ENCODE measurements at places on chromosomes 4 and X.

DNA sequence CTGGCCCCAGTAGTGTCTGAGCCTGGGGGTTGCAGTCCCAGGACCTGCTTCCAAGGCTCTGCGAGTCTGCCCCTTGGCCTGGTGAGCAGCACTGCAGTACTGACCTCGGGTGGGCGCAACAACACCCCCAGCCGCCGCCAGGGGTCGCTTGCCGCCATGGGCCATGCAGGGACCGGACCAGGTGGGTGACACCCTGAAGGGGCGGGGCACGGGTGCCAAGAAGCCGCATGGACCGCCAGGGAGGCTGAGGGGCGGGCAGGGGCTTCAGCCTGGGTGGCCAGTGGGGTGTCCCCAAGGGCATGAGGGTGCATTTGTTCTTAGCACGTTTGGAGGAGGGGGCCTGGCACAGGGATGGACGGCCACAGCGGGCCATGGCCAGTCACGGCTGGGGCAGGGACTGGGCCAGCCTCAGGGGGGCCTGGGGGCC, 25.0 kb downstream of the TACC3 start:
- peak; percentile 87 for ATAC-seq

DNA sequence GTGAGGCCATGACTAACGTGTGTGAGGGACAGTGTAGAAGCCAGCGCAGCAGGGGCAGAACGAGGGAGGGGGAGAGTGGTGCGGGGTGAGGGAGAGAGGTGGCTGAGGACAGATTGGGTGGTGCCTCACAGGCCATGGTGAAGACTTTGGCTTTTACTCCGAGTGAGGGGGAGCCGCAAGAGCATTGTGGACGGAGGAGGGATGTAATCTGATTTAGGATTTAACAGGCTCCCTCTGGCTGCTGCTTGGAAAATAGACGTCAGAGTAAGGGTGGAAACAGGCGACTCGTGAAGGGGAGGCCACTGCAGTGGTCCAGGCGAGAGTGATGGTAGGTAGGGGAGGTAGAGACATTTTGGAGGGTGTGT, 13.0 kb downstream of the PPP1R3F start:
- peak; percentile 85 for ATAC-seq

DNA sequence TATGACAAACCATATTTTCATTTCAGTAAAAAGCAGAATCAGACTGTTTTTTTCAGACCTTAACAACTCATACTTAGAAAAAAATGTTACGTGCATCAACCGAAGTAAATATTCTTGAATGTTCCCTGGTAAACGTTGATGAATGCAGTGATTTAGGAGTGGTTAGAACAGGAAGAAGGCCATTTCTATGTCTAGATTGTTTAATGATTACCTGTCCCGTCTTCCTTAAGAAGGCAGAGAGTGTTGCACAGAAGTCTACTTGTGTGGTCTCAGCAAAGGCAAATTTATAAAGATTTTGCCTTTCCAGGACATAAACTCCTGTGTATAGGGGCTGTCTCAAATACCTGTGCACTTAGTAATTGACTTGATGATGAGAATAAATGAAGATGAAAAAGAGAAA, 134.5 kb downstream of the MGST2 start:
- no peak for ATAC-seq

- ATAC-seq = peak; percentile 42
Measured at GRCh38 chr4:159410076-159410777, 307.3 kb downstream of the RAPGEF2 start.

- ATAC-seq = no peak
Measured at GRCh38 chr4:87251106-87251505, 30.7 kb upstream of the KLHL8 start.

DNA sequence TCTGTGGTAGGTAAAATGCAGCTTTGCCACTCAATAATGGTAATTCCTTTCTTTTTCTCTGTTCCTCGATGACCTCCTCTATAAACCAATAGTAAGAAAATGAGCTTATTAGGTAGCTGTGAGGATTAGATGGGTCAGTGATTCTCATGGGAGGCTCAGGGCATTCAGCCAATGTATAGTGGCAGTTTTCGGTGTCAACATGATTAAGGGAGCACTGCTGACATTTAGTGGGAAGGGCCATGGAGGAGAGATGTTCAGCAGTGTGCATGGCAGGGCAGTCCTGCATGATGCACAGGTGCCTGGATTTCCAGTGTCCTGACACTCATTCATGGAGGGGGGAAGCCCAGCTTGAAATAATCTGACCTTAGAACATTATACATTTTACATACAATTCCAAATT, 232.8 kb downstream of the PDGFC start:
- ATAC-seq = no peak

DNA sequence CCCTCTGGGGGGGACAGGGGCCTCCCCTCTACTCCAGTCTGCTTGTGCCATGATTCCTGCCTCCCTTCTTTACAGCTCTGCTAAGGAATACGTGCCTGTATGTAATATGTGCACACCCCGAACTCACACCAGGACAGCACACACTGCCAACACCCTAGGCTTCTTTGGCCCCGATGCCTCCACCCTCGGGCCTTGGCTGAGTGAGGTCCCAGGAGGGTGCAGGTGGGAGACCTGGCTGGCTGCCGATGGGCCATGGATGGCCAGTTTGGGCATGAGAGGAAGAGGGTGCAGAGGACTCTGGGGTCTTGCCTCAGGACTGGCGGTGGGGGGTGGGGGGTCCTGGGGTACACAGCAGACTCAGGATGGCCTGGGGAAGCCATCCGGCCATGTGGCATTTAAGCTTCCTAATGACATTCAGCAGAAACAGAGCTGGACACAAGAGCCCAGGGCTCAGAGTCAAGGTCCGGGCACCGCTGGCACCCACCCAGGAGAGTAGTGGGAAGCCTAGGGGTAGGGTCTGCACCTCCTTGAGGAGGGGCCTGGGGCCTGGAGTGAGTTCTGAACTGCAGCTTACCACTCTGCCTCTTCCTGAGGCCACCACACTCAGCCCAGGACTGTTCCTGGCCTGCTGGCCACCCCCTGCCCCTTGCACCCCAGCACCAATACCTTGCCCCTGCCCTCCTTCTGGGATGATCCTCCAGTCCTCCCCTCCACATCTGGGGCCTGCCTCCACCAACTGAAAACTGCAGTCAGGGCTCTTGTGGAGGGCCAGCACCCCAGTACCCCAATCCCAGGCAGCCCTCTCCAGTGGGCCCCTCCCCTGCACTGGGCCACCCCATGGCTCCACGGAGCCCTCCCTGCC, 2.1 kb upstream of the PCGF3 start:
- no peak for ATAC-seq

- ATAC-seq = peak; percentile 68
Measured at GRCh38 chr4:129641179-129641578, 545.2 kb downstream of the C4orf33 start.

GRCh38 chr4:128471576-128471975, 184.0 kb upstream of the PGRMC2 start:
- no peak for ATAC-seq

DNA sequence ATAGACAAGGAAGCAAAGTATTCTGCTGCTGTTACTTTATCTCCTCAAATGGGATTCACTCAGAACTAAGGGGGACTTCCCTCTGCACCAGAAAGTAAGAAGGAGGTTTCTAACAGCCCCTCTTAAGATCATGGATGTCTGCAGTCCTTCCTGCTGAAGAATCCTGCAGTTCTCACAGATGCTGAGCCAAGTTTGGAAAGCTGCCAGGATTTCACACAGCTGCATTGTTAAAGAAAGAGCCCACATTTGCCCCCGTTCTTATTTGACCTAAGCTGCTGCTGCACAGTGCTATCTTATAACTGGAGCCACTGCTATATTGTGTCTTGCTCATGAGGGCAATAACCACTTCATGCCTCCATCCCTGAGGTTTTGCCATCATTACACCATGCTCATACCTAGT, 81.1 kb downstream of the FAAH2 start:
- no peak for ATAC-seq

GRCh38 chrX:47539860-47540259, 21.1 kb upstream of the ARAF start:
- ATAC-seq = no peak

DNA sequence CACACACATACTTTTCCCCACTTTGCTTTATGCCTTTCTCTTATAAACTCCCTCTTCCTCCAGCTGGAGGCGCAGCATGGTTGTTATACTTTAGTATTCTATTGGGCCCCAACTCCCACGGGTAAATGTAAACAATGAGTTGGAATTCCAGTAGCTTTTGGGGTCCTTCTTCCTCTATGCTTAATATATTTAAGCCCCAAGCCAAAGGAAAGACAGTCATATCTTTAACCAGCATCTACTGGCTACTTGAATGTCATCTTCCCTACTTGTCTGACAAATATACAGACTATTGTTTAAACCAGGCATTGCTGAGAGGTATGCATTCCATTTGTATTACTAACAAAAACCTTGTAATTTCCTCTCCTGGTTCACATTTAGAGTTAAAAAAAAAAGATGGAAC, 72.9 kb downstream of the WDR19 start:
- ATAC-seq = peak; percentile 98

- no peak for ATAC-seq
Measured at GRCh38 chr4:157574606-157575005, 354.1 kb downstream of the GRIA2 start.

DNA sequence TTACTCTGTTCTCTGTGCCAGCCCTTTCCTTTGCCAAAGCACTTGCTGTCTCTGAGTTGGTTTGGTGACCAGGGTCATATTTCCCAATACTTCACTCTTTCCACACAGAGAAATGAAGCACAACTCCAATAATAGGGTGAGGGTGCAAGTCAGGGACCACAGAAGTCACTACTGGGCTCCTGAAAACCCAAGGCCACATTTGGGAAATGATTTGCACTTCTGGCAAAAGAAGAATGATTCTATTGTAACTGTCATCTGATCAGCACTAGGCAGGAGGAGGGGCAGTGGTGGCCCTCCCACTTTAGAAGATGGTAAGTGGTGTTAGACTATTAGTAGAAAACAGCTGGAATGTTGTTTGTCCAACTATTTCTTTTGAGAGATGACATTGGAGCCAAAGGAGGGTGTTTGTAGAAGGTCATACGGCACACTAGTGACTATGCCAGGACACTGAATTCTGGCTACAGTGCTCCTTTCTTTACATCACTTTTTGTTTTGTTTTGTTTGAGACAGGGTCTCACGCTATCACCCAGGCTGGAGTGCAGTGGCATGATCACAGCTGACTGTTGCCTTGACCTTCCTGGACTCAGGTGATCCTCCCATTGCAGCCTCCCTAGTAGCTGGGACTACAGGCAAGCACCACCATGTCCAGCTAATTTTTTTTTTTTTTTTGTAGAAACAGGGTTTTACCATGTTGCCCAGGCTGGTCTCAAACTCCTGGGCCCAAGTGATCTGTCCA, 10.8 kb upstream of the HADH start:
- no peak for ATAC-seq

- no peak for ATAC-seq
Measured at GRCh38 chr4:110368409-110368808, 107.5 kb upstream of the ENPEP start.

DNA sequence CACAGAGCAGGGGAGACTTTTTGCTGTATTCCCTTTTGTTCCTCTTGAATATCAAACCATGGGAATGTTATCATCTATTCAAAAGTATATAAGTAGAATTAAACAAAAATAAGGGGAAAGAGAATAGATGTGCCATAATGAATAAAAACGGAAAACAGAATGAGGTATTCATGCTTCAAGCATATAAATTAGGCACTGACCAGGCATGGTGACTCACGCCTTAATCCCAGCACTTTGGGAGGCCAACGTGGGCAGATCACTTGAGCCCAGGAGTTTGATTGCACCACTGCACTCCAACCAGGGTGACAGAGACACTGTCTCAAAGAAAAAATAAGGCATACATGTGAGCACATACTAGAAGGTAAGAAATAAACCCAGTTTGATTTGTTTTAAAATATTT, 16.3 kb upstream of the NEUROG2 start:
- peak; percentile 49 for ATAC-seq

GRCh38 chr4:4864443-4864939, 5.0 kb downstream of the MSX1 start:
- no peak for ATAC-seq

- no peak for ATAC-seq
Measured at GRCh38 chr4:173398779-173399415, at the start of gene SCRG1. SCRG1 (minus strand) TSS chr4:173399116; CDS start chr4:173391414, 7,702 bp downstream.

DNA sequence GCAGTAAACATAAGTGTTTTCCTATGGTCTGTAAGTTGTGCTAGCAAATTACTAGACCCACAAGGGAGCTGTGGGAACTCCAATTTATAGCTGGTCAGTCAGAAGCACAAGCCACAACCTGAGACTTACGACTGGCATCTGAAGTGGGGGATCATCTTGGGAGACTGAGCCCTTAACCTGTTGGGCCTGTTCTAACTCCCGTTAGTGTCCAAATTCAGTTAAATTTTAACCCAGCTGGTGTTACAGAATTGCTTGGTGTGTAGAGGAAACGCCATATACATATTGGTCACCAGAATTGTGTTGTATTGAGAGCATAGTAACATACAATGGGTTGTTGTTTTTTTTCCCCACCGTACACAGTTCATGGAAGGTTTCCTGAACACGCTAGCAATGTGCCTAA, 25.1 kb upstream of the NFXL1 start:
- no peak for ATAC-seq

DNA sequence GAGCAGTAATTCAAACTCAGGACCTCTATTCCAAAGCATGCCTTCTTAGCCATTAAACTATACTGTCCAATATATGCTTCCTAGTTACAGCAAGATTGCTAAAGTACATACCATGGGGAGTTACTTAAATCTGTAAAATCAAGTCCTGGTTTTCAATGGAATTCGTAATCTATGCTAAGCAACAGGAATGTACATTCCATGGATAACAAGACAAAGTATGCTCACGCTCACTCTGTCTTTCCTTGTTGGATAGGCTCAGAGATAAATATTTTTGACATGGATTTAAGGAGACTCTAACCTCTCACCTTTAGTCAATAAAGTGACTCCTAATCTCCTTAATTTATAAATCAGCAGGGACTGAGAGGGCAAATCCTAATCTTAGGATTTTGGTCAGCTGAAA, 47.3 kb upstream of the STK26 start:
- ATAC-seq = no peak

GRCh38 chr4:159121371-159121770, 18.5 kb downstream of the RAPGEF2 start:
- no peak for ATAC-seq

- no peak for ATAC-seq
Measured at GRCh38 chrX:75327607-75328006, 53.7 kb downstream of the UPRT start.
